ENCODE measurements at places on chromosomes 1 and 21.

DNA sequence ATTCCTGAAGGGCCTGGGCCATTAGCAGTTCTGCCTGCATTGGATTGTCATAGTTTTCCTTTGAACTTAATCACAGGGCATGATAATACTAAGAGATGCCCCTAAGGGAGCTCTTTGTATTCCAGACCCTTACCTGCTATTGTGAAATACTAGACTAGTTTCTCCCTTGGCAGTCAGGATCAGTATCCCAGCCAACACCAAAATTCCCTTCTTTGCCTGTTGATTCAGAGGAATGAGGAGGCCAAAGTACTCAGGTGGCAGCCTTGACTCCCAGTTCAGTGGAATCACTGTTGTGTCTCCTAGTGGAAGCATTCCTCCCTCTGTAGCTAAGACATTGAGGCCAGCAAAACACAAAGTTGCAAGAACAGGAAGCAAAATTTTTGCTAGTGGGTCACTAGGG, 20.7 kb downstream of the SLAMF7 start:
- no peak for DNase-seq

DNA sequence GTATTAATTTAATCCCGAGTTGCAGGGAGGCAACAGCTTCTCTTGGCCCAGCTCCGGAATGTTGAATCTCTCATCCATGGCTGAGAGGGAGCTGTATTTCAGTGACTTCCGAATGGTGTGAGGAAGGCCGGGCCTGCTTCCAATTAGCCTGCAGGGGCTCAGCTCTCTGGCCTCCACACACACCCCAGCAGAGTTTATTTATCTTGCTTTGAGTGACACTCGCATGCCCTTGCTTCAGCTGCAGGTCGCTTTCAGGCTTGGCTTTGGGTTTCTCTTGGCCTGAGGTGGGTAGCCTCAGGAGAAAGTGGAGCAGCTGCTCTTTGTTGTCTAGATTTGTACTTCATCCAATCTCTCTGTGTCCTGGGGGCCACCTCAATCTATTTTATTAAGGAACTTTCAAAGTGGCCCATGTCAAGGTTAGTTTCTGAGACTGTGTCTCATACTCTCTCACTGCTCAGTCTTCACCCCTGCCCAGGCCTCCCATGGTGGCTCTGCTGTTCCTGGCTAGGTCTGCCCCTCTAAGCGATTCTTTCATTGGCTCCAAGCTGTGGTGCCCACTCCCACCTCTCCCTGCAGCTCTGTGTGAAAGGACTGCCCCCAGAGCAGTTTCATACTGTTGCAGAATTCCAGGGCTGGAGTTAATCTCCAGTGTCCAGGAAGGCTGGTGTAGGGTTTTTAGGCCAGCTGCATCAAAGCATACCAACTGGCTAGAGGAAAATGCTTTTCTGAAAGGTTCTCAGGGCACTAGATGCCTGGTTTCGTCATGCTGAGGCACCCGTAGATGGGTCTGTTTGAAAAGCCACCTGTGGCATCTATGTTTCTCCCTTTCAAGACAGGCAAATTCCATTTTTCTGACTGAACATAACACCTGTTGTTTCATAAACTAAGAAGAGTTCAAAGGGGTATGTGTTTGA, 153.5 kb downstream of the PLXNA2 start:
- no peak for DNase-seq

GRCh38 chr1:24966724-24967346, 36.8 kb upstream of the RUNX3 start:
- no peak for DNase-seq

- DNase-seq = no peak
These were observed 22.9 kb downstream of the NIPAL3 start for GRCh38 chr1:24438423-24438901.

GRCh38 chr1:31936278-31936980, 1.7 kb downstream of the PTP4A2 start:
- DNase-seq = no peak

- DNase-seq = no peak
These were observed 542.5 kb upstream of the PKN2 start for GRCh38 chr1:88141499-88142074.

- no peak for DNase-seq
These were observed 100.7 kb upstream of the TSPAN2 start for GRCh38 chr1:115189814-115190539.

GRCh38 chr1:110243146-110243545, 33.0 kb downstream of the KCNC4 start:
- no peak for DNase-seq

DNA sequence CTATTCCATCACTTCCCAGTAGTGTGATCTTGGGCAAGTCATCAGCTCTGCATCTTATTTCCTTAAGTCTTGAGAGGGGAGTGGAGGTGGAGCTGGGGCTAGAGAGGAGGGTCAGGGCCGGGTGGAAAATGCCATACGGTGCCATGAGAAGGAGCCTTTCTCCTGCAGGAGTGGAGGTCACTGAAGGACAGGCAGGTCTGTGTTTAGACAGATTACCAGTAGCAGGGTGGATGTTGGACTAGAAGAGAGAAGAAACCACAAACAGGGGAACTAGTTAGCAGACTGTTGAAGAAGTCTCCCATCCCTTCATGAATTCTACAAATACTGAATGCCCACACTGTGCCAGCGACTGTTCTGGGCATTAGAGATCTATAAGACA, 13.9 kb upstream of the CPT2 start:
- DNase-seq = no peak

GRCh38 chr1:77039739-77040138, 172.5 kb downstream of the ST6GALNAC5 start:
- no peak for DNase-seq

- DNase-seq = no peak
These were observed 152.9 kb downstream of the FCRL5 start for GRCh38 chr1:157399343-157399983.

DNA sequence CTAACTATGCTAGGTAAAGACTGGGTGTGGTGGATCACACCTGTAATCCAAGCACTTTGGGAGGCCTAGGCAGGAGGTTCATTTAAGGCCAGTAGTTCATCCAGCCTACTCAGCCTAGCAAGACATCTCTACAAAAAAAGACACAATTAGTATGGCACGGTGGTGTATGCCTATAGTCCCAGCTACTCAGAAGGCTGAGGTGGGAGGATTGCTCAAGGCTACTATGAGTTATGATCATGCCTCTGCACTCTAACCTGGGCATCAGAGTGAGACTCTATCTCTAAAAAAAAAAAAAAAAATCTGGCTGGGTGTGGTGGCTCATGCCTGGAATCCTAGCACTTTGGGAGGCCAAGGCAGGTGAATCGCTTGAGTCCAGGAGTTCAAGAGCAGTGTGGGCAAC, 21.6 kb downstream of the NUP210L start:
- DNase-seq = no peak

GRCh38 chr1:217673387-217673786, 42.2 kb downstream of the SPATA17 start:
- no peak for DNase-seq

DNA sequence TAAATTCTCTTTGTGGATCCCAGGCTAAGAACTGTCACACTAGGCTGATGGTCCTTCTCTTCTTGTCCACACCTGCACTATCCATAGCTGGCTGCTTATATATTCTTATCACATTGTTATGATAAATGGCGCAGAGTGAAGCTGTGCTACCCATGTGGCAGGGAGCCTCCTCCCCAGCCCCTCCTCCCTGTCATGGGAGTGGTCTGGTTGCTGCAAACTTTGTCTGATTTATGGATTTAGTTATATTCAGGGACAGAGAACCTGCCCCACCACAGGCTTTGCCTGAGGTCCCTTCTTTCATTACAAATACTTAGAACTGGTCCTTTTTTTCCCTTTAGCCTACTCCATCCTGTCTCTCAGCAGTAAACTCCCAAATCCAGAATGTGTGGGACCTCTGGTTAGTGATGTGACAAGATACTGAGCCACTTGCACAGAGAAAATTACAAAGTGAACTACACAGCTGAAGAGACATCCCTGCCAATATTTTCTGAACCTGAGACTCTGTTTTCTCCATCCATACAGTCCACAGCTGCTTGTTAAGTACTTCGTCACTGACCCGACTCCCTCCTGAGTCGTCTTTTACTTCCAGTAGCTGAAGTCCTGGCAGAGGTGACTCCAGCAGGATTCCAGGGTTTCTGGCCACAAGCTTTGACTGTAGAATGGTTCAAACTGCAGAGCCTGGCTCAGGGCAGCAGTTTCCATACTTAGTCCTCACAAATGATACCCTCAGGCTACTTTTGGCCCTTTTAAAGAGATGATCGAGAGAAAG, 37.6 kb downstream of the PTGFRN start:
- DNase-seq = no peak

- DNase-seq = no peak
These were observed 36.7 kb downstream of the CRB1 start for GRCh38 chr1:197304638-197305200.

All from NCI-H1930 (cell line).